Stimulated activated CD4-positive, alpha-beta T cell treated with anti-CD3 and anti-CD28 coated beads, Interleukin-4, amount 100 ng/mL, for 24 hours (primary cell): ENCODE measurements at places on chromosomes 12 and 14.
A peak's percentile ranks its signal among the peaks of the same experiment; 100 is the strongest.

GRCh38 chr14:32311294-32312009, 17.6 kb upstream of the AKAP6 start:
- DNase-seq, result no peak

- peak; percentile 38 for DNase-seq
These were observed 115.6 kb downstream of the DIP2B start for GRCh38 chr12:50620109-50620977.

GRCh38 chr14:67859169-67859749, 39.7 kb downstream of the RAD51B start:
- DNase-seq, result no peak

- DNase-seq, result no peak
These were observed 21.7 kb downstream of the CPM start for GRCh38 chr12:68911197-68911718.

- no peak for DNase-seq
These were observed 78.4 kb upstream of the KRR1 start for GRCh38 chr12:75589801-75590200.

DNA sequence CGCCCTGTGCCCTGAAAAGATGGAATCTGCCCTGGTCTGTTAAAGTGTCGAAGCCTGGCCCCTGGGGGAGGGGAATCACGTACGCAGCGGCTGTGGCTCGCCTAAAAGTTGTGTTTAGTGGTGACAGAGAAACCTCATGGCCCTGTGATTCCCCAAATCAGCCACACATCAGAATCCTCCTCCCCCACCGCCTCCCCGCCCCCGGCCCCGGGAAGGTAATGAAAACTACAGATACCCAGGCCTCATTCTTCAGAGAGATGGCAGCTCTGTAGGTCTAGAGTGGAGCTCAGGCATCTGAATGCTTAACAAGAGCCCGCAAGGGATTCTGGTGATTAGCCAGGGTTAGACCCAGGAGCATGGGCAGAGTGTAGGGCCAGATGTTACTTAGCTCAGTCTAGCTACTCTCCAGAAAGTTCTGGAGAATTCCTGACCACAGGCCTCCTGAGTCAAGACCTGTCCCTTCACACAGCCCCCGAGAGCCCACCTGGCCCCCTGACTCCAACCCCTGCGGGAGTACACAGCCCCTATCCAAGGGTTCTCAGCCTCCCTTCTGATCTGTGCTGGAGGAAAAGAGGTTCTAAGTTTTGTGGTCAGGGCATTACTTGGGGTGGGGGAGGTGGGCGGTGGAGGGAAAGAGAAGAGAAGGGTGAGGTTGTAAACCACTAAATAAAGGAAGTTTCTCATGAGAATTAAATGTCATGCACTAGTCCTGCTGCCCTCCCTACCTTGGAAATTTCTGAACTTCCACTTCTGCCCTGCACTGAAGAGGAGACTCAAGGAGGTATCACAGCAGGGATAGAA, 114.8 kb downstream of the PLXNC1 start:
- DNase-seq, result peak; percentile 69

- DNase-seq, result no peak
These were observed 392.7 kb downstream of the GALC start for GRCh38 chr14:87600240-87600639.

GRCh38 chr12:98345308-98345876, 170.0 kb upstream of the TMPO start:
- no peak for DNase-seq

DNA sequence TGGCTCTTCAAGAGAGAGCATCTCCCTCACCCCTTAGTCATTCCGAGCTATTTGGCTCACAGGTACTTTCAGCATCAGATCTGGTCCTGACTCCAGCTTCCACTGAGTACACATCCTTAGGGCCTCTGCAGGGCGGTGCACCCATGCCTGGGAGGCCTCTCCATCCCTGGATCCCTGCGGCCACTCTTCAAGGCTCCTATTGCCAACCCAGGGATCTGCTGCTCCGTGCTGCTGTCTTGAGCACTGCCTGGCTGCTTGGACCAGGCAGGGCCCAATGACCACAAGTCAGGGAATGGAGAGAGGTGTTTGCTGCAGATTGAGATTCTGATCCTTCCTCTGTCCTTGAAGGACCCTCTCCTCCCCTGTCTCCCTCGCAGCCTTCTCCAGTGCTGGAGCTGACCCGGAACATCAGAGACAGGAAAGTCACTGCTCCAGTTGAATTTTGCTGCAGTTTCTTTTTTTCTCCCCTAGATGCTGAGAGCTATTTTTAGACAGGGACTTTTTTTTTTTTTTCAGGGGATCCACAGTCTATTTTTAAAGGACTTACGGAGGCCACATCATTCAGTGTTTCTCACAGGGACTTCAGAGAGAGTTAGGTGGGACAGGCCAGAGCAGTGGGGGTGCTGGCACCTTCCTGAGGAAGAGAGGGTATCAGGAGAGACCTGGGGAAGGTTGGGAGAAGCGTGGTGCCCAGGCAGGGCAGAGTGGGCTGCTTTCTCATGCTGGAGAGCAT, 50.1 kb upstream of the KCNA1 start:
- no peak for DNase-seq

- no peak for DNase-seq
These were observed 74.8 kb upstream of the PRMT8 start for GRCh38 chr12:3416159-3416558.

GRCh38 chr12:114829833-114830232, 145.9 kb upstream of the TBX3 start:
- no peak for DNase-seq

- DNase-seq, result no peak
These were observed 5.0 kb downstream of the DENND5B start for GRCh38 chr12:31585895-31586294.

GRCh38 chr12:124273630-124274029, 21.3 kb upstream of the RFLNA start:
- DNase-seq, result no peak

- no peak for DNase-seq
These were observed 149.3 kb upstream of the LRFN5 start for GRCh38 chr14:41457393-41457792.

GRCh38 chr14:74846168-74846567, 29.8 kb downstream of the PROX2 start:
- no peak for DNase-seq

DNA sequence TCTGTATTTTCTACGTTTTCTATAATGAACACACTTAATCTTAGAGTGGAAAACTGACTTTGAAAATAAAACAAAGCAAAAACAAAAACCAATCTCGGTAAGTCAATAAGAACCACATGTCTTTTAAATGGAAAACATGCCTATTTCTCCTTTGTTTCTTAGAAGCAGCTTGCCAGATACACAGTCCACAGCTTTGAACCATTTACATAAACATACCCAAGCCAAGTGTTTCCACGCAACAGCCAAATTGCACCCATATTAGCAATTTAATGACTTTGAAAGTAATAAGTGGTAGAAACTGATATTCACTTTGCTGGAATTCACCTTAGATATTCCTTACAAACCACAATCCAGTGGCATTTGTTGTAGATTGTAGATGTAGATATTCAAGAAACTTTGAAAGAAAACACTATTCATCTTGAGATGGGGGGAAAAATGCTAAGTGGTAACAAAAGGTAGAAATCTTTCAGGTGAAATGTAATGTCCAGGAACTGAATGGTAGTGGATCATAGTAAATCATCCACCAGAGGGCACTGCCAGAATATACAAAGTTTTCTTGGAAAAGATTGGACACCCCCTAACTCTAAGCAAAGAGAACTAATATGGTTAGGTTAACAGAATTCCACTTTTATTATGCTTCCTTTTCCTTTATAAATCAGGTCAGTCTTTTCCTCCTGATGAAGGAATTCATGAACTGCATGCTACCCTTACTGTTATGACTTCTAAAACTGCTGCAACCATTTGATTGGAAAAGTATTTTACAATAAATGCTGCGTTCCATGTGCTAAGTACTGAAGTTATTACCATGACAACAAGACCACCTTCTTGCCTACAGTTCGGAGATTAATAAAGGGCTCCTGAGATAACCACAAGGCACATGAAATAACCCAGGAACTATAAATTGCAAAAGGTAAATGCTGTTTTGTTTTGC, 69.8 kb downstream of the RERG start:
- DNase-seq, result no peak

DNA sequence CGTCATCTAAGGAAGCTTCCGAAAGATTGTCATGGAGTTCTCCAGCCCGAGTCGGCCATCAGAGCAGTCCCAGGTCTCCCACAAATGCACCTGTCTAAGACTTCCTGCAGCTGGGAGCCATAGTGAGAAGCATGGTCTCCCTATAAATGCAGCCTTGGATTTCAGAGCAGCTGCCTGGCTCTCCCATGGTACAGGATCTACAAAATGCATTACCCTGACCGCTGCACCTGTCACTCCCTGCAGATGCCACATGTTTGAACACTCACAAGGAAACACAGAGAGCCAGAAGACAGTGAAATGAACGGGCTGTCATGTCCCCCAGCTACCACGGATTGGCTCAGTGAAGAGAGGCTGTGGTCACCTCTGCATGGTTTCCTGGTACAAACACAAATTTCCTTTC, 702.7 kb downstream of the MED13L start:
- no peak for DNase-seq

DNA sequence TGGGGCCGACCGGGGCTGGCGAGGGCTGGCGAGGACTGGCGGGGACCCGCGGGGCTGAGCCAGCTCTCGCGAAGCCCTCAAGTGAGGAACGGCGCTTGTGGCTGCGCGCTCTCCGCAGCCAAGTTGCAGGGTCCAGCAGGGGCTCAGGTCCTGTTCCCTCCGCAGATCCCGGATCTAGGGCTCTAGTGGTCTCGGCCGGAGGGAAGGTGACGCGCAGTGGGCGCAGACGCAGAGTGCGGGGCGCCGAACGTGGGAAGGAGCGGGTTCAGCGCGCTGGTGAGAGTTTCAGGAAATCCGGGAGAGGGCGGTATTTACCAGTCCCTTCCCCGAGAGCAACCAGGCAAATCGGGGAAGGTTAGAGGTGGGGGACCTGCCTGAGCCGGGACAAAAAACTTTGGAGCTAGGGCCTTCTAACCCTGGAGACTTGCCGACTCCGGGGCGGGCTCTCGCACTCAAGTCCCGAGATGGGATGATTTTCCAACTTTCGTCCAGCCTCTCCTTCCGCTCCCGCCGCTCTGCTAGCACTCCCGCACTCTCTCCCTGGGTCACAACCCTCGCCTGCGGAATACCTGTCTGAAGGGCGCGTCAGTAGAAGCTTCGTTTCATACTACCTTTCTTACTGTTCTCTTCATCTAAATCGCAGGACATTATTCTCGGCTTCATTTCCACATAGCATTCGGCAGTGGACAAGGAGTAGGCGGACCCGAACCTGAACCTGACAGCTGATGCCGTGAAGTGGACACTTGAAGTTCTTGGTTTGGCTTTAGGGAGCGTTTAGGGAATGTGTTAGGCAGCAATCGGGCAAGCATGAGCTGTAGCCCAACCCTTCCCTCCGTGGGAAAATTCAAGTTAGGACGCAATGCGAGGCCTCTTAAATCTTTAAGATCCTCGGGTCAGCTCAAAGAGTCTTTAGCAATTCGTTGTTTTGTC, 13.6 kb upstream of the PAX9 start:
- no peak for DNase-seq

GRCh38 chr12:127060310-127060847, 1206.6 kb upstream of the TMEM132C start:
- DNase-seq, result no peak

GRCh38 chr12:109619002-109619604, 45.5 kb downstream of the MVK start:
- DNase-seq, result no peak

DNA sequence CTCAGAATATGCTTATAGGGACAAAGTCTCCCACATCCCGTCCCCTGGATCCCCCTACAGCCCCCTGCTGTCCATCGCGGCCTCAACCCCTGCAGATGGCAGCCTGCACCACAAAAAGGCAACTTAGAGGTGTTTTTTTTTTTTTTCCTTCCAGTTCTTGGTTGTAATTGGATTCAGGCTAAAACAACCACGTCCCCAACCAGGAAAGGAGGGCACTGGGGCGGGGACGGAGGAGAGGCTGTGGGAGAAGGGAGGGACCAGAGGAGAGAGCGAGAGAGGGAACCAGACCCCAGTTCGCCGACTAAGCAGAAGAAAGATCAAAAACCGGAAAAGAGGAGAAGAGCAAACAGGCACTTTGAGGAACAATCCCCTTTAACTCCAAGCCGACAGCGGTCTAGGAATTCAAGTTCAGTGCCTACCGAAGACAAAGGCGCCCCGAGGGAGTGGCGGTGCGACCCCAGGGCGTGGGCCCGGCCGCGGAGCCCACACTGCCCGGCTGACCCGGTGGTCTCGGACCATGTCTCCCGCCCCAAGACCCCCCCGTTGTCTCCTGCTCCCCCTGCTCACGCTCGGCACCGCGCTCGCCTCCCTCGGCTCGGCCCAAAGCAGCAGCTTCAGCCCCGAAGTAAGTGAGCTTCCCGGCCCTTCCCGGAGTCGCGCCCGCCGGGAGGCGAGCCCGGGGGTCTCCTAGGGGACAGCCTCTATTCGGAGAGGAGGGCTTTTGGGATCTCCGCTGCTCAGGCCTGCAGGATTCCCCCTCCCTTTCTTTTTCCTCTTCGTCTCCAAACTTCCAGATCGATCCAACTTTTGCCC, at the start of gene MMP14:
MMP14 (plus strand) TSS at position 285 of the 813 bp plus-strand sequence; CDS start at position 518, 233 bp downstream.
- no peak for DNase-seq
